NCI-H748 treated with DMSO at 0.1 percent for 48 hours (cell line): ENCODE measurements at places on chromosomes 4 and X.

- no peak for DNase-seq
These were observed 1.2 kb downstream of the CTSO start for GRCh38 chr4:155952501-155952901.

GRCh38 chr4:179509489-179509888 is 2067.3 kb upstream of the AGA start:
- no peak for DNase-seq

DNA sequence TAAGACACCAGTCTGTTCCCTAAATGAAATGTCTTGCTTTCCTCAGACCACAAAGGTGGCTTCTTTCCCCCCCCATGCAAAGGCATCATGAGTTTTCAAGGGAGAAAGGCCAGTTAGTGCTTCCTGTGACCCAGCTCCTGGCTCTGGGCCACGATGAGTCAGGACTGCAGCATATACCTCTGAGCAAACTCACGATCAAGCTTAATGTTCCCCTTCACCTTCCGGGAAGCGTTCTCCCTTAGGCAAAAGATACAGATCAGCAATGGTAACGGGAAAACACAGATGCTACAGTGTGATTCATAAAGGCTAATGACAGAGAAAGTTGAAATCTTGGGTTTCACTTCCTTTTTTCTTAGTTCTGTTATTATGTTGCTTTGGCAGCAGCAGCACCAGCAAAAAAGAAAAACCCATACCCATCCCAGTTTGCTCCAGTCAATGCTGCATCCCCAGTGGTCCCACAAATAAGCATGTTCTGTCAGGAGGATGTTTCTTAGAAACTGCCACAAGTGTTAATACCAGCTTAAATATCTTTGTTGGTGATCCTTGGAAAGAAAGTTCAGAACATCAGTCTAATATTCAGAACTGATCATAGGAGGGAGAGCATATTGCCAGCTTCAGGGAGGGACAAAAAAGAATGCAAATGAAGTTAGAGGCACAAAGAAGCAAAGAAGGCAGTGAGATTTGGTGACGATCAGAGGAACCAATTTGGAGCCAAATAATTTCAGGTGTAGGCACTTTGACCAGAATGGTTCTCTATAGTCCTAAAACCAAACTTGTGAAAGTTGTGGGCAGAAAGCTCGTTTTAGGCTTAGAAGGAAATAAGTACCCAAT is 41.2 kb downstream of the LONRF3 start:
- DNase-seq: no peak

GRCh38 chr4:46586566-46586965 is 196.6 kb upstream of the GABRA2 start:
- DNase-seq: no peak

GRCh38 chr4:75895744-75896314 is 6.4 kb downstream of the PPEF2 start:
- no peak for DNase-seq
